ENCODE measurements at places on chromosomes 12 and 14.

GRCh38 chr12:125100551-125101434, 35.6 kb downstream of the AACS start:
- DNase-seq = no peak

DNA sequence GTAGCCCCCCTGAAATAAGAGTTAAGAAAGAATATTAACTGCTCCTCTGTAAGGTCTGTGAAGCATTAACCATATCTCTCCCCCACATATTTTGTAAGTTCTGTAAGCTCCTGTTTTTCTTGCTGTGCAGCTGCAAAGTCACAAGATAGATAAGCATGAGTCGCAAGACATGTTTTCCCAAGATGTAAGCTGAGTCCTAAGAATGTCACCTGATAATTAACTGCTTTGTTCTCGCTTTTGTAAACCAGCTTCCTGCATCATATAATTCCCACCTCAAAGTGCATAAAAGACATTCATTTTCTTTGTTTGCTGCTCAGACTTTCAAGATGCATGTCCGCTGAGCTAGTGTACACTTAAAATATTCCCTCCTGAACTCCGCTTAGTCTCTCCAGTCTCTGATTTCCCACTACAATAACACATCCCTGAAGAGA, 27.0 kb upstream of the PHC1 start:
- no peak for DNase-seq

- DNase-seq = no peak
Measured at GRCh38 chr12:120490833-120491512, 4.9 kb upstream of the DYNLL1 start.

- DNase-seq = no peak
Measured at GRCh38 chr12:115639648-115640012, 637.9 kb downstream of the MED13L start.

GRCh38 chr14:32339188-32339587, 10.1 kb downstream of the AKAP6 start:
- no peak for DNase-seq

Measured in hepatocyte (in vitro differentiated cells).